ENCODE measurements at places on chromosomes 1 and 21.

- DNase-seq = peak; percentile 73
These were observed at the start of gene CTTNBP2NL for GRCh38 chr1:112395821-112396652. Gene CTTNBP2NL (plus strand): TSS chr1:112396214. CDS start chr1:112416166, 19,952 bp downstream.

DNA sequence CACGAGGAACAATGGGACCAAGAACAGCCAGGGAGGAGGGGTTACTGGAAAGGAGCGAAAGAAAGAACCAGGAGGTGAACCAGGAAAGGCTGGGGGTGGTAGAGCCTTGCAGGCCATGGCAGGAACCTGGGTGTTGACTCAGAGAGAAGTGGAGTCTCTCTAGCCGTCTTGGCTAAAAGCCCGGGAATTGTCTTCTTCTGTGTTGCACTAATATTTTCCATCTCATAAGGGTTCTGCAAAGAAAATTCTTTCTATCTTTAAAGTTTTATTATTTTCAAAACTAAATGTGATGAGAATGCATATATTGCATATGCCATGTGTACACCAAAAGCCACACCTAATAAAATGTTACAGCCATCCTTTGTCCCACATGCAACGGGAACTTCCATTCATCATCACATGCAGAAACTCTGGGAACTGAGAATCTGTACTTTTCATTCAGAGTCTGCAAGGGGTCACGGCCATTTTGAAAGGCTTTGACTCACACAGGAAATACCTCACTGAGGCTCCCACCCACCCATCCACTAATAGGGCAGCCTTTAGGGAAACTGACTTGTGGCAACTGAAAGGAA is 38.0 kb downstream of the ERG start:
- DNase-seq = no peak

DNA sequence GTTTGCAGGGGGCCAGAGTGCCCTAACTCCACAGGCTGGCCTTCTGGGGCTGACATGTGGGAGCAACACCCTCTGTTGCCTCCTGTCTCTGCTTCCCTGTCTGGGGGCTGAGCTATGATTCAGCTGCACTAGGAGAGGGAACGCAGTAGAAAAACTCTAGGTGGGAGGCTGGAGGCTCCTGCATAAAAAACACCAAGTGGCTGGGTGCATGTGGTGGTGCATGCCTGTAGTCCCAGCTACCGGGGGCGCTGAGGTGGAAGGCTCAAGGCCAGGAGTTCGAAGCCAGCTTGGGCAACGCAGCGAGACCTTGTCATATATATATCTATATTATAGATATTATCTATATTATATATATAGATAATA is 5.6 kb downstream of the KIF17 start:
- DNase-seq = no peak

- no peak for DNase-seq
These were observed 2.9 kb upstream of the MATN1 start for GRCh38 chr1:30726236-30726635.

DNA sequence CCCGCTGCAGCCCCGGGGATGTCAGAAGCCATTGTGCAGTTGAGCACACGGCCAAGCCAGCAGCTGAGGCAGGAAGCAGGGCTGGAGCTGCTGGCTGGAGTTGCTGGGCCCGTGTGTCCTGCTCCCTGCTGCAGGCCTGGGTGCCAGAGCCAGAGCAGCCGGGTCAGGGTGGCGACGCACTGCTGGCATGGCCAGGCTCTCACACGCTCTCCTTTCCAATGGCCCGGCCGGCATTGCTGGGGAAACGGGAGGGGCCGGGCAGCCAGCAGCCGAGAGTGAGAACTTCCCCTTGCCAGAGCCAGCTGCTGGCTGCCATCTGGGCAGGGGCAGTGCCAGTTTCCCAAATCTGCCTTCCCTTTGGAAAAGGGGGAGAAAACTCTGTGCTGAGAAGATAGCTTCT is 82.4 kb upstream of the PROX1 start:
- no peak for DNase-seq

DNA sequence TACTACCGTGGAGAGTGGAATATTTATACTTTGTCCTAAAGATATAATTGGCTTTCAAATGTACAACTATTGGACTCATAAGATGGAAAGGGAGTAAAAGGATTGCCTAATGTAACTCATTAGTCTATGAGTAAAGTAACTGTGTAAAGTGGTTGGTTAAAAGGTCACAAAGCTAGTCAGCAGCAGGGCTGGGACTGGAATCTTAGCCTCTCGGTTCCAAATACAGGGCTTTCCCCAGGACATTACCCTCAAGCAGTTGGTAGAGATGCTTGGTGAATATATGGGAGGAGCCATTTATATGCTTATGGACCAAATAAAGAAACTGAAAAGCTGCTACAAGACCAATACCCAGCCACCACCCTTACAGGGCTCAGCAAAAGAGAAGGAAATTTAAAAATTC is 283.7 kb downstream of the HLX start:
- DNase-seq = no peak

- DNase-seq = no peak
These were observed 14.4 kb upstream of the XCL1 start for GRCh38 chr1:168561989-168562388.

DNA sequence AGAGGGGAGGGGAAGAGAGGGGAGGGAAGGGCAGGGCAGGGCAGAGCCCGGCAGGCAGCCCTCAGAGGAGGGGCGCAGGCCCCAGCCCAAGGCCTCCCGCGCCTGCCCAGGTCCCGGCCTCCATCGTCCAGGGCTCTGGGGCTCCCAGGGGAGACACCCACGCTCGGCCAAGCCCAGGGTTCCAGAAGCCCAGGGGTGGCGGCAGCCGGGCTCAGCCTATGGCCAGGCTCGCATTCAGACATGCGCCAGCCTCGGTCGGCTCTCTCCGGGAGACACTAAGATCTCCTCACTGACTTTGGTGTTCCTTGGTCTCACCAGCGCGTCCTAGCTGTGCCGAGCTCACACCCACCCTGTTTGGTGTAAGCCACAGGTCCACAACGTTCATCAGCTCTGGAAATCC is 7.1 kb upstream of the ANKRD65 start:
- DNase-seq = no peak

DNA sequence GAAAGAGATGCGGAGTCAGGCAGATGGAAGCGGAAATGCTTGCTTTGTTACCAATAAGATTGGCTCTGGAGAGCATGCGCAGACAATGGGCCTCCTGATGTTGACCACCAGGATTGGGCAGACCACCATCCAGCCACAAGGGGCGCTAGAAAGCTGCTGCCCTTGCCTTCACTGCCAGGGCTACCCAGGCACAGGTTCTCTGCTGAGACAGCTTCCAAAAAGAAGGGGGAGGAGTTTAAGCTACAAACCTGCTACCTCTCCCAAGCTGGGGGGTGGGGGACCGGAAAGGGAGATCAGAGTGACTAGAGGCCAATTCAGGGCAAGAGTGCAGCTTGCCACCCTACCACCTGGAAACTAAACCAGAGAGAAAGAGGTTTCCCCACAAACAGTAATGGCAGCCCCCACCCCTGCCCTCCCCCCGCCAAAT is 369.7 kb downstream of the RRAGC start:
- no peak for DNase-seq

- no peak for DNase-seq
These were observed 14.4 kb upstream of the NOS1AP start for GRCh38 chr1:162055062-162055461.

DNA sequence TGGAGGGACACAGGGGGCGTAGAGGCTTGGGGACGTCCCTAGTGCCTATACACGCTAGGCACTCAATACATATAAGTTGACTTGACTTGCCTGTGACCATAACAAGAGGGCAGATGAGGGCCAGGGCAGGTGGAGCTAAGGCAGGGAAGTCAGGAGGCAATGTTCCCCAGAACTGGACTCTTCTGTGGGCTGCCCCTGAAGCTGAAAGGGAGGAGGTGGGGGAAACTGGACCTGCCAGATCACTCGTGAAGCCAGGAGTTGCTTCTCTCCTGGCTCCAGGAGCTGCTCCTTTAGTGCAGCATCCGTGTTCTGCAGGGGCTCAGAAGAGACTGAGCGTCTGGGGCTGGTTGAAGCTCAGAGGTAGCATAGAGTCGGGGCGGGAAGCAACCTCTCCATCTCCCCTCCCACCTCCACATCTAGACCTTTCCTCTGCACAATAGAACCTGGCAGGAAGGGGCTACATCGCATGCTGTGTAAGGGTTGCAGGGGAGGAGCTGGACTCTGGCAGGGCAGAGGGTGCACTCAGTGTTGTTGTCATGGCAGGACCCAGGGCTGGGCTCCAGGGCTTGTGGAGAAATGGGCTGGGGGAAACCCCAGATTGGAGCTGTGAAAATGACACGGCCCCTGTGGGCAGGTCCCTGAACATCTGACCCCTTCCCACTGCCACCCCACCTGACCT is 2.9 kb upstream of the SEMA4A start:
- no peak for DNase-seq

GRCh38 chr1:15282038-15282437 is 35.0 kb downstream of the FHAD1 start:
- DNase-seq = no peak

DNA sequence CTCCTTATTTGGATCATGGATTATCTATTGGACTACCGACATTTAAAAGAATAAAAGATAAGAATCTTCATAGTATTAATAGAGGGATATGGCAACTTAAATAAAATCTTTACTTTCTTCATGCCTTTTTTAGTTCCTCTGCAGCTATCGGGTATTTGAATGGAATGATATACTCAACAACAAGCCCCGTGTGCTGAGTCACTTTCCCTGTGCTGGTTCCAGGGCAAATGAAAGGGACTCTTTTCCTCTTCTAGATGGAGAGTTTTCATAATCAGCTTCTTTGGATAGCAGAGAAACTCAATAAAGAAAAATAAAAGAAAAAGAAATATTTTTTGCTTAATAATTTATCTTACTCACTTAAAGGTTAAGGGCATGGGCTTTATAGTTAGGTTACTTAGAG is 213.7 kb downstream of the LRRC40 start:
- no peak for DNase-seq

Measured in SK-N-MC (cell line).